ENCODE measurements at places on chromosomes 4 and X.

DNA sequence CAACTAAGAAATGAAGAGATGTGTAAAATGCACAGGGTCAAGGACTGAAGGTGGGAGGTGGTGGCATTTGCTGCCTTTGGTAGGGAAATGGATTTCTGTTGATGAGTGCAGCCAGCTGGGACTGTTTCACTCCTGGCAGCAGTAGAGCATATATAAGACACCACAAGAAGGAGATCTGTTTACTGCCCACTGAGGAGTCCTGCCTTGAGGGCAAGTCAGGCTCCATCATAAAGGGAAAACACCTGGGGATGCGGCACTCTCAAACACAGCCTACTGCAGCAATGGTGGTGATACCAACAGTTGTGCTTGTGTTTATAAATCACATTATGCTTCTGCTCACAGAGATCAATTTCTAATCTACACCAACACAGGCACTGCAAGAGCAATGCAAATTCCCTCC lies 222.1 kb downstream of the TACR3 start:
- no peak for DNase-seq

DNA sequence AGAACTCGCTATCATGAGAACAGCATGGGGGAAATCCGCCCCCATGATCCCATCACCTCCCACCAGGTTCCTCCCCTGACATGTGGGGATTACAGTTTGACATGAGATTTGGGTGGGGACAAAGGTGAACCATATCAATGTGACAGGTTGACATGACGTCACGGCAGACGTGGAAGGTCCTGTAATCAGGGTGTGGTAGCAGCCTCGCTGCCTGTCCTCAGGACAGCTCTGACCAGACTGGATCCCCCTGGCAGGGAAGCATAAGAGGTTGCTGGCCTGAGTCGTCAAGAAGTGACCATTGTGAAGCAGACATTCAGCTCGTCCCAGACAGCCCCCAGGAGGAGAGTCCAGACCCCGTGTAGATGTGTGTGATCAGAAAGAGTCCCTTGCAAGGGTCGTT lies 104.6 kb downstream of the TNIP2 start:
- DNase-seq = no peak

DNA sequence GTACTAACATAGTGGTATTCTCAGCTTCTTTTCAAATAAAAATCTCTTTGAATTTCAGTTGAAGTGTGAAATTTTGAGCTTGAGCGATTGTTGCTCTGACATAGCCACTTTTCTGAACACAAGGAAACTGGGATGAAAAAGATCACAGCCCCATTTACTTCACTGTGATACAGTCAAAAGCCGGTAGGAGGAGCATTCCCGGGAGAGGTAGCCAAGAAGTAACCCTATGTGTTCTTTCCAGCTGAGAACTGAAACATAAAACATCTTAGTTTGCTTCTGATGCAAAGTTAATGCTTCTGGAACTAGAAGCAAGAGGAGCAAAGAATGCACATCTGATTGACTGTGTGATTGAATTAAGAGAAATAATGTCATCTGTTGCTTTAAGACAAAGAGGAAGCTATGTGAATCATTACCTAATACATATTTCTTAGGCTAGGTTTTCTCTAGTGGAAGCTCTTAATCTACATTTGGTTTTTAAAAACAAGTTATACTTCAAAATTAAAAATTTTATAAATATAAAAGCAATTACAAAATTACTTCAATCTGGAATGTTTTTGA lies 88.3 kb upstream of the UNC5C start:
- DNase-seq = peak; percentile 7

GRCh38 chrX:49846522-49846921 lies 17.4 kb downstream of the PAGE4 start:
- no peak for DNase-seq

GRCh38 chr4:37066159-37066558 lies 178.4 kb upstream of the NWD2 start:
- DNase-seq = no peak

DNA sequence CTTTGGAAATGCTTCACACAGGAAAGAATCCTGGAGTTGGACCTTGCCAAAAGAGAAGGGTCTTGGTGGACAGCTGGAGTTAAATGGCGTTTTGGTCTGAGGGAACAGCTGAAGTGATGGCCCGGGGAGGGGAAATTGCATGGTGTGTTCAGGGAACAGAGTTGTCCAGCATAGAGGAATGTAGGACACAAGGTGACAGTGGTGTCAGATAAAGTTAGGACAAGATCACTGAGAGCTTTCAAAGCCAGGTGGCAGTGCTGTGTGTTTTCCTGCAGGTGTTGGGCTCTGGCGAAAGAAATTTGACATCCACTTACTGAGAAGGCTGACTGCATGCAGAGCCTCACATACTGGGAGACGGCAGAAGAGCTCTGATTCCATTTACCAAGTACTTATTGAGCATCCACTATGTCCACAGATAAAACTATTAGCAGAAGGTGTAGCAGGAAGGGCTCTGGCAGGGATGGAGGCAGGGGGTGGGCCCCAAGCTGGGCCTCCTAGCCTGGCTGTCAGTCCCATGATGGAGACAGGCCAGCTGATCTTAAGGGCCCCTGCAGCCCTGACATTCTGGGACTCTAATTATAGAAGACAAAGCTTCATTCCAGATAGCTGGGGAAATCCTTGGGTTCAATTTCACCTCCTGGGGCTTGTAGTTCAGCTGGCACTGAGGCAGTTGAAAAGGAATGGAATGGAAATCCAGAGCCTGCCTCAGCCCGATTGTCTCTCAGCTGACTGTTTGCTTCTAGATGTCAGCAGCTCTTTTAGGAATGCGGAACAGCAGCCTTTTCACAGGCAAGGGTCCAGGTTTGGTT lies 150.2 kb upstream of the MAMLD1 start:
- no peak for DNase-seq

GRCh38 chr4:112642526-112642925 lies 5.6 kb downstream of the LARP7 start:
- DNase-seq = no peak

DNA sequence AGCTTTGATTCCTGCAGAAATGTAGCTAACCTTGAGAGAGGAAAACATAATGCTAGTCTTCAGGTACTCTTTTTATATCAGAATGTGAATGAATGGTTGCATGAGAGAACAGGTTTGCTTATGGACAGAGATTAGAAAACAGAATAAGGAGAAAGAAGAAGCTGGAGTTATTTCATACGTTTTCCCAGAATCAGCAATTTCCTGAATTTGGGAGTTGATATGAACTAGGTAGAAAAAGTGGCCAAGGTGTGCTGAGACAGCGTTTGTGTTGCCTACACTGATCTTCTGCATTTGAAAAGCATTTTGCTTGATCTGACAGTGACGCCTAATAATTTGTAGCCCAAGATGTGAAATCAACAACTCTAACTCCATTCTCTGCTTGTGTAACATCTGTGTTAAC lies 12.5 kb downstream of the GABRB1 start:
- no peak for DNase-seq

DNA sequence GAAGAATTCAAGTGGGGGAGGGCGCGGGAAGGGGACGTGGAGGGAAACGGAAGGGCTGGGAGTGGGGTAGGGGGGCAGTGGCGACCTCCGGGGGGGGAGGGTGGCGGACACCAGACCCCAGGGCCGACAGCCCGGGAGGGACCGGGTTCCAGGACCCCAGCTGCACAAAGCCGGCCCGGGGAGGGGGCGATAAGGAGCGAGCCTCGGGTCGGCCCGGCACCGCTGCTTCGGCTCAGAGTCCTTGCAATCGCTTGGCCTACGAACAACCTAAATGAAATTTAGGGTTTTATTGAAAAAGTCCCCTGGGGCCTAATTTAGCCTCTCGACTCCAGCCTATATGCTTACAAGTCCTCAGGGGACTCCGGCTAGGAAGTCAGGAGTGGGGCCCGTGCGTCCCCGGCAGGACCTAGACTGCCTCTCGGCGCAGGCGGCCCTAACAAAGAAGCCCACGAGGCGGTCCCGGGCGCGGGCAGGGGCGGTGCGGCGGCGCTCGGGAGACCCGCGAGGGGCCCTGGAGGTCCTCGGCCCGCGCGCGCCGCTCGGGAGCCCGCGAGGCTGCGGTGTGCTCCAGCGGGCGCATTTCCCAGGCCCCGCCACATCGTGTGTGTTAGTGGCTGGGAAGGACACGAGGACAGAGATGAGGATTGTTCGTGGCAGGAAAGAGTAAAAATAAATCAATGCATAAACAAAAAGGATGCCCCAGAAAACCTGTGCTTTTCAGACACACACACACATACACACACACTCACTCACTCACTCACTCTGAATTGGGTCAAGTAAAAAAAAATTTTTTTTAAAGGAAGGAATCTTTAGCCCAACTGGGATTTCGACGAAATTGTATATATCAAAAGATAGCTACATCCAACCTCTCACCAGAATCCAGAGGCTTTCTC lies 70.0 kb downstream of the MGST2 start:
- DNase-seq = no peak

DNA sequence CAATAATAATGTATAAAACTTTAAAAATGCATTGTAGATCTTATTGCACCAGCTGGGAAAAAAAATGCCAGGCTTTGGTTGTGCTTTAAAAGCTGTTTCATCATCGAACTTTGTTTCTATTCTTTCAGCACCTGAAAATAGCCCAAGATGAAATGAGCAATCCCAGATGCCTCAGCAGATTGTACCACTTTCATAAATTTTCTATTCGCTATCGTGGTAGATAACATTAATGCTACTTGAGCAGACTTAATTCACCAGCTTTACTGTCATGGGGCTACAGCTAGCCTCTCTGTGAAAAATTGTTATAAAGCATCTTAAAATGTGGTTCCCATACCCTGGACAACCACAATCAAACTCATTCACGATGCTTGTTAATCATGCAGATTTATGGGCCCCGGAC lies 599.6 kb upstream of the HS3ST1 start:
- no peak for DNase-seq

- no peak for DNase-seq
Measured at GRCh38 chrX:38804682-38805431, 3.6 kb downstream of the MID1IP1 start.

DNA sequence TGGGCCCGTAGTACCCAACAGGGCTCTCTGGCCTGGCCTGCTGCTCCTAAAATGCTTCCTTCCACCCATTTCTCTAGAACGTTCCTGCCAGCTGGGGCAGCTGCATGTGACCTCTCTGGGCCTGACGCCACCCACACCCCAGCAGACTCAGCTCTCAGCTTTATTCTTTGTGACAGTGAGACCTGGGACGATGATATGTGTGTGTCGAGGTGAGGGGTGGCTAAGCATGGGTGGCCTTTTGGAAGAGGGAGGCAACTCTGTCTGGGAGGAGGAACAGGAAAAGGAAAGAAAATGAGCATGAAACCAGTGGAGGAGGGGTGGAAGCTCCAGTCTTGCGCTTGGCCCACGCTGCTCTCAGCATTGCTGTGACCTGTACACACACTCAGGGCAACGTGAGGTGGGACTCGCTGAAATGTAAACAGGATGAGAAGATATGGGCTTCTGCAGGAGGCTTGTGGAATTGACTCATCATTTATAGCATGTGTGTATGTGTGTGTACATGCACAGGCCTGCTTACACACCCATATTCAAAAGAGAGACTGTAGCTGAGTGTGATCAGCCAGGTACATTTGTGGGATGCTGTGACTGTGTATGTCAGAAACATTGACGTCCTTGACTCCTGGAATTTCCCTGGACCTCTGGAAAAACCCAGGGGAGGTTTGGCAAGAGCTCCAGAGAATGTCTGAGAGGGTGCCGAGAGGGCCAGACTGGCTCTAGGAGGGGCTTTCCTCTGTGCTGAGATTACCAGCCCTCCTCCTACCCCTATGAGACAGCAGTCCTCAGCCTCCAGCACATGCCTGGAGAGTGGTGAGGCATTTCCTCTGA lies 137.9 kb downstream of the PJA1 start:
- DNase-seq = no peak
